ENCODE measurements at places on chromosomes 3 and 15.

GRCh38 chr15:71386448-71387236 is 271.4 kb downstream of the THSD4 start:
- no peak for DNase-seq

GRCh38 chr15:57171426-57171825 is 204.9 kb upstream of the CGNL1 start:
- no peak for DNase-seq

GRCh38 chr3:60657972-60658371 is 593.3 kb downstream of the FHIT start:
- no peak for DNase-seq

GRCh38 chr15:60208709-60209108 is 189.1 kb downstream of the ANXA2 start:
- DNase-seq = no peak

GRCh38 chr3:17194116-17194515 is 309.4 kb downstream of the PLCL2 start:
- DNase-seq = no peak

GRCh38 chr3:47399531-47400270 is 18.9 kb downstream of the PTPN23 start:
- DNase-seq = no peak

GRCh38 chr15:79478108-79478507 is 46.0 kb downstream of the MINAR1 start:
- no peak for DNase-seq

- DNase-seq = no peak
Measured at GRCh38 chr3:113867506-113867905, 28.9 kb downstream of the GRAMD1C start.

DNA sequence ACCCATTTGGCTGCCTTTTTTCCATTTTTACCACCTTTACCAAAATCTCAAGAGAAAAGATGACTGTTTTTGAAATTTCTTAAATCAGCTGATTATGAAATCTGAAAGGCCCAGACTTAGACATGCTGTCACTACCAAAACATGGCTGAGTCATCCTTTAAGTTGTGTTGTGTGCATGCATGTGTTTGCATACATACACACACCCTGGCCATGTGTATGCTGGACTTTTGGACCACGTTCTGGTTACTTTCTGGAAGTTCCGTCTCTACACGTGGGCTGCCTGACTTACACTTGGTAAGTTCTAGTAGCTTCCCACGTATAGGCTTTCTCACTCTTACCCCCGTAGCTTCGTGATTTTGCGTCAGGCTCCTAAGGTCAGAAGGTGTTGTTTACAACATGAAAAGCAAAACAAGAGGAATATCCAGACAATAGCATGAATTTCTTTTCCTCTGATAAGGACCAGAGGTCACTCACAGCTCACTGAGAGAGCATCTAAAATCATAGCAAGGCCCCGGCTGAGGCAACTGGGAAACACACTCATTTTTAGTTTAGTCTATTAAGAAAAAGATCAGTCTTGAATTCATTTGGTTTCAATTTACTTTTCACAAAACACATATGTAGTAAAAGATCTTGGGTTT is 62.4 kb downstream of the COL8A1 start:
- DNase-seq = no peak

- no peak for DNase-seq
Measured at GRCh38 chr3:141328286-141329166, 39.8 kb upstream of the ZBTB38 start.

- no peak for DNase-seq
Measured at GRCh38 chr3:128151758-128152274, 1.5 kb upstream of the EEFSEC start.

DNA sequence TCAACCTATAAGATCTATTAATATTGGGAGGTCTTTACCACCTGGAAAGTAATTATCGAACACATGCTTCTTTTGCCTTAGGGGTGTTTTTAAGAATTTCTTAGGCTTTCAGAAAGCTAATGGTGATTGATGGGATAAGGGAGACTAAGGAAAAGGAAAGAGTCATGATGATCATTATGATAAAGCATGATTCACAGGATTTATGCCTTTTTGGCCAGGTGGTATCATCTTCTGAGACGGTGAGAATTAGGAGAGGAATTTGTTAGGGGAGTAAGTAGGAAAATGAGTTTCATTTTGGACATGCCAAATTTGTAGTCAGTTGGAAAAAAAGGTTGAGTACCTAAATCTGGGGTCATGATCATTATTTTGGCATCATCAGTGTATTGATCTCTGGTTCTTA is 8.9 kb downstream of the ARMC8 start:
- no peak for DNase-seq

DNA sequence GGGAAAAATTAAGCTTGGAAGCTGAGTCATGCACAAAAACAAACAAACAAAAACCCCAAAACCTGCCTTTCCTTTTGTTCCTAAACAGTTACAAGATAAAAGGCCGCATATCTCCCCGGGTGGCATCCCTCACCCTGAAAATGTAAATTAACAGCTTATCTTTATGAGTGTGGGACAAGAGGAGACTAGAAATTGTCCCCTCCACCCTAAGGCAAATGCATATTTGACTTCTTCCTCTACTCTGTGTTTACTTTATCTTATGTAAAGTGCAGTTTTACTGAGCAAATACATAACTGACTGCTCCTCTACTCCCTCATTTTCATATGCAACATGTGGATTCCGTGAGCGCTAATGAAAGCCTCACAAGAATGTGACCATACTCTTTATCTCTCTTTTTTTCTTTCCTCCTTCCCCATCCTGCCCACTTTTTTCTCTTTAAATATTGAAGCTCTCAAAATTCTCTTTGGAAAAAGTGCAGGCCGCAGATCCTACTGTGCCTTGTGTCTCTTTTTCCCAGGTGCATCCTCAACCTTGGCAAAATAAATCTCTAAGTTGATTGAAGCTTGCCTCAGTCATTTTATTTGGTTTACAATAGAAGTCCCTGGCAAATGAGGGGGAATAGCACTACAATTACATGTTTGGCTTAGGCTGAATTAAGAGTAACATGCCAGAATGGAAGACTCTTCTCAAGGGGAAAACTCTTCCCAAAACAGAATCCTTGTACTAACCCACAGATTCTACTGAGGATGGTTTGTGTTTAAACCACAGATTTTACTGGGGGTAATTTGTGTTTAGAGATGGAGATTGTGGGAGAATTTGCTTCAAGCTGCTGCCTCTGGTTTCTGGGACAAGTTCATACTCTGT is 72.7 kb upstream of the WDR72 start:
- no peak for DNase-seq

DNA sequence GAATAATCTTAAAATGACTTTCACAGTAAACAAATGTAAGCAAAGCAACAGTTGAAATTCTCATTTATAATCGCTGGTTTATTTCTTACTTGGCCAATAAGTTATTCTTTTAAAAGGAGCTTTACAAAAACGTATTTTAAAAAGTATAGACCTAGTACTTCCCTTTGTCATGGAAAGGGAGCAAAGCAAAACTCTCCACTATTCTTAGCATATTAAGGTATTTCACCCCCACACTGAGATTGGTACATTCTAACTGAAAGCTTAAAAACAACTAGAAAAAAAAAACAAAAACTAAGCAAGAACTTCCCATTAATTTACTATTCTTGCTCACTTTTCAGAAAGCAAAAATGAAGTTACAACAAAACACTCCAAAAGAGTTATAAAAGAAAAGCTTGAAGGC is 1.5 kb downstream of the ATG3 start:
- no peak for DNase-seq

DNA sequence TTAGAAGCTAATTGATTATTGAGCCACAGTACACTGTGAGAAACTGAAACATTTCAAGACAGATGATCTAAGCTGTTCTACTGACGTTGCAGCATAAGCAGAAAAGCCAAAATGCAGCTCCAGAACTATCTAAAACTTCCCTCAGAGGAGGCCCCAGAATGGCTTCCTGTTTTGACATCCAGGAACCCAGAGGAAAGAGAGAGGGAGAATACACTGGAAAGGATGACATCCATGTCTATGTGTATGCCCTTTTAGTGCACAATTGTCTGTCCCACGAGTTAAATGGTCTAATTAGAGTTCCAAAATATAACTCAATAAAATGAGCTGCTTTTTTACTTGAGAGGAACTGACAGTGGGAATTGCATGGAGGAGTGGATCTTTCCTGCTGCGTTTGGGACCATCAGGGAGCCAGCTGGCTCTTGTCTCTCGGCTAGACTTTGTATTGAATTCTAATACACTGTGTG is 688.1 kb downstream of the ZNF385D start:
- no peak for DNase-seq

- DNase-seq = no peak
Measured at GRCh38 chr3:43525941-43526607, 95.7 kb downstream of the ANO10 start.

GRCh38 chr3:42736081-42736480 is 33.5 kb upstream of the HHATL start:
- DNase-seq = no peak

DNA sequence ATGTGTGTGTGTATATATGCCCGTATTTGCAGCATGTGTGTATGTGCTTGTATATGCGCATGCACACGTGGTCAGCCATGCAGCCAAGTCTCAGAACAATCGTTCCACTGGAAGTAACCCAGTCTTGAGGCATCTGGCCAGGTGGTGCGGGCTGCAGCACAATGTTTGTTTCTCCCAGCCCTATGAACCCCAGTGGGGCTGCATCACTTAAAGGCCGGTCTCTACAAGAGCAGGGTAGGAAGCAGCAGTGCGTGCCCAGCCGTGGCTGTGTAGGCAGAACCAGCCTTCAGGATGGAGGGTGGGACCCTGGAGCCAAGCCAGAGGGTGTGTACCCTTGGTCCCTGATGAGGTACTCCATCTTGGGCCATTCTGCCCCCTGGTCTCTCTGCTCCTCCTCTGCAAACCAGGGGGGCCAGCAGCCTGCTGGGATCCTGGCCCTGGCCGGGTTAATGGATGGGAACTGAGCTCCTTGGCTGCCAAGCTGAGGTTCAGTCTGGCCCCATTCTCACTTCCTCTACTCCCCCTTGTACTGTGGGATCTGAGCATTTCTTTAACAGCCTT is 11.8 kb downstream of the KLF13 start:
- no peak for DNase-seq

- DNase-seq = no peak
Measured at GRCh38 chr3:99781761-99782160, 35.9 kb upstream of the CMSS1 start.

GRCh38 chr15:41780266-41780665 is 6.0 kb downstream of the MAPKBP1 start:
- no peak for DNase-seq

GRCh38 chr3:120838441-120839091 is 69.4 kb upstream of the STXBP5L start:
- no peak for DNase-seq

- peak; percentile 61 for DNase-seq
Measured at GRCh38 chr3:138479438-138479863, 45.0 kb downstream of the ESYT3 start.

DNA sequence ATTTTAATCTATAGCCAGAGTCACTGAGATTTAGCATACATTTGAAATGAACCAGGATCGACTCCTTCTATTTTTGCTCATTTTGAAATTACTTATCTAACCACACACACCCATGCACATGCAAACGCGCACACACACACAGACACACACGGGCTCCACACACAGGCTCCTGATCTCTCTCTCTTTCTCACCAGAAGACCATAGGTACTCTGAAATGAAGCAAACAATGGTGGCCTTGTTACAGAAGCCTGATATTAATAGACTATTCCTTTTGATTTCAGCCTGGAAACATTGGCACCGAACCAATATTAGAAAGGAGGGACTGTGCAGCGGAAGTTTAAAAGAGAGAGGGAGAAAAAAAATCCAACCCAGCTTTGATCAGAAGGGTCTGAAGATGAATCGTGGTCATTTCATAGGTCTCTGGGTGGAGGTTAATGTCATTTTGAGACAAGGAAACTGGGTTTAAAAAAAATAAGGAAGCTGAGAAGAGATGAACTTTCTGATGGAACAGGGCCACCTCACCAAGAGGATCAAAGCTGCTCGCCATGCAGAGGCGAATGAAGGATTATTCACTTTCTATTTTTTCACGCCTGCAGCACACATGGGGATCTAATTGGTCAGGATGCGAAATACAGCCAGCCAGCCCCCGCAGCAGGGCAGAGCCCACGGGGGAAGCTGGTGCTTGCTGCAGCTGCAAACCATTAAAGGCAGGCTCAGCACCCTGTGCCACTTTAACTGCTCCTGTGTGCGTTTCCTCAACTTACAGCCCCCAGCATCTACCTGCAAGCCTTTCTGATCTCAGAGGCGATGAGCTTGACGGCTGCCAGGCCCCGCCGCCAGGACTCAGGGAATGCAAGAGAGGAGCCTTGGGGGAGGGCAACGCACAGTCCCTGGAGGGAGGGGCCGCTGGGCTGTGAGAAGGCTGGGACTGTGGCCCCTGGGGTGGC is 88.8 kb downstream of the HES1 start:
- no peak for DNase-seq

DNA sequence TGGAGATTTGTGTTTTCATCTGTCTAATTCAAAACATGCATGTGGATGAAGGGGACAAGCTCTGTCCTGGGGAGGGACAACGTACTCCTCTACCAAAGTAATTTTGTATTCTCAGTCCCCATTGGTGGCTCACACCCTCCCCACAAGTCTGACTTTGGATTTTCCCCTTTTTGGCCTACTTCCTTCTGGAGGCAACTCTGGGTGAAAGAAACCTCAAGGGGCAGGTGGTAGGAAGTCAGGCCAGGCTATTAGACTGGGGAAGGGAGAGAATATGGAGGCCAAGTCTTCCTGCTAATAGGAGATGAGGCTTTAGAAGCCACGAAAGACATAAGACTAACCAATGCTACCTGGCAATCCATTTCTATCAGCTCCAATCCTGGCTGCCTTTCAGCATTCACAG is 124.9 kb upstream of the RASGRP1 start:
- no peak for DNase-seq

DNA sequence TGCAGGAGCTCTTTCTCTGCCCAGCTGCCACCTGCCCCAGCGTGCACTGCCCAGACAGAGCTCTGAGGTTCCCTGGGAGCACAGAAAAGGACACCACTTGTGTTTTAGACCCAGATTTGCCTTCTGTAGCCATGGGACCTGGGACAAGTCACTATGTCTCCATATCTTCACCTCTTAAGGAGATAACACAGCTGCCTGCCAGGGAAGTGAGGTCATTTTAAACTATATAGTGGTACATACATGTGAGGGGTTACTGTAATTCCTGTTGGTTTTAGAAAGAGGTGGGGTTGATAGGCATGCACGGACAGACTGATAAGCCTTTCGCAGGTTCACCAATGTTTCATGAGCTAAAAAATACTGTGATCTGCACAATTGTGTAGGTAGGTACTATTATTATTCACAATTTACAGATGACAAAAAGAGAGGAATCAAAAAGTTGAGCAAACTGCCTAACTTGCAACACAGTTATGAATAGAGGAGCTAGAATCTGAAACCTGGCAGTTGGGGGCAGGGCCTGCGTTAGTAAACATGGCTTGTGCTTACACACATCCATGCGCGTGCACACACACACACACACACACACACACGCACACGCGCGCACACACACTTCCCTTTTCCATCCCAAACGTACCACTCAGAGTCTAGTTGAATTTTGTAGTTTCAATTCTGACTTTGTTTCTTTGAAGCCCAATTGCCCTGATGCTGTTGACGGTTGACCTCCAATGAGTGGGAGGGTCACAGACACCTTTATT is 193.6 kb downstream of the FAM43A start:
- DNase-seq = no peak
